HepG2 (cell line): ENCODE measurements at places on chromosomes 6 and 20. TPM values are rescaled to one million over a fixed set of nuclear protein-coding genes. Genes with fewer than 3 reads are reported as not detected.

DNA sequence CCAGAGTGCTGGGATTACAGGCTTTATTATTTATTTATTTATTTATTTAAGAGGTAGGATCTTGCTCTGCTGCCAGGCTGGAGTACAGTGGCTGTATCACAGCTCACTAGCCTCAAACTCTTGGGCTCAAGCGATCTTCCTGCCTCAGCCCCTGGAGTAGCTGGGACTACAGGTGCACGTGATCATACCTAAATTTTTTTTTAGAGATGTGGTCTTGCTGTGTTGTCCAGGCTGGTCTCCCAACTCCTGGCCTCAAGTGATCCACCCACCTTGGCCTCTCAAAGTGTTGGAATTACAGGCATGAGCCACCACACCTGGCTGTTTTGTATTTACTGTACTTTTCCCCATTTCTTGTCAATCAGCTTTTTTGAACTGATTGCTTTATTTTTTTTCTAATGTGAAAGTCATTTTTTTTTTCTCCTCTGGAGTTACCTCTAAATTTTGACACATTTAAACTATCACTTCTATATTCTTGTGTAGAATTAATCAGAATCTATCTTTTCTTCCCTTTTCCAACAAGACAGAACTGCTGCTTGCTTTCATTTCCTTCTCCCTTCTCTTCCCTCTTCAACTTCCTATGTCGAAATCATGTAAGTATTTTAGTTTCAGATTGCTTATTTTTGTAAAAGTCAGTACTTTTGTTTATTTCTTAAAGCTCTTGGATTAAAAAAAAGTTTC, 12.0 kb downstream of the PANK2 start:
- H3K4me3 ChIP-seq: no peak overlapping the region
- H3K36me3 ChIP-seq: peaks cover 5% of the 10 kb centered on the region; the same call in 1 of the 2 replicates
- no peak overlapping the region for H3K27ac ChIP-seq
- H3K4me1 ChIP-seq: peaks cover 86% of the 10 kb centered on the region
- H3K27me3 ChIP-seq: no peaks in the 10 kb centered on the region

LINC00237 gene
- not detected in 2 replicates for total RNA-seq

DNA sequence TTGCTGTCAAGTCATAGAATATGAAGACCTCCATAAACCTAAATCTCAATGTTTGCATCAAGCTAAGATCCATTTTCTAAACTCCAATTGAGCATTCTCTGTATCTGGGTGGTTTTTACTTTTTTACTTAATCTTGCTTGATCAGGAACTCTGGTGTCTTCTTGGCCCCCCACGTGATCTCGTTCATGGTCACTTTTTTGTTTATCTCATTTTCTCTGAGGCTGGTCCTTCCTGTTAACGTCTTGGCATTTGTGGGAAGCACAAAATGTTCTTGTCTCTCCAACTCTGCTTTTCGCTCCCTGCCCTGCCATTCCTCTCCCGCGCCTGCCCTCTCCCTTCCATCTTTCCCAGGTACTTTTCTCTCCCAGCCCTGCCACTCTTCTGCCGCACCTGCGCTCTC, 14.0 kb upstream of the MAPRE1 start:
- DNase-seq: no peak
- no peak overlapping the region for H3K27ac ChIP-seq
- no peak overlapping the region for H3K4me3 ChIP-seq

DNA sequence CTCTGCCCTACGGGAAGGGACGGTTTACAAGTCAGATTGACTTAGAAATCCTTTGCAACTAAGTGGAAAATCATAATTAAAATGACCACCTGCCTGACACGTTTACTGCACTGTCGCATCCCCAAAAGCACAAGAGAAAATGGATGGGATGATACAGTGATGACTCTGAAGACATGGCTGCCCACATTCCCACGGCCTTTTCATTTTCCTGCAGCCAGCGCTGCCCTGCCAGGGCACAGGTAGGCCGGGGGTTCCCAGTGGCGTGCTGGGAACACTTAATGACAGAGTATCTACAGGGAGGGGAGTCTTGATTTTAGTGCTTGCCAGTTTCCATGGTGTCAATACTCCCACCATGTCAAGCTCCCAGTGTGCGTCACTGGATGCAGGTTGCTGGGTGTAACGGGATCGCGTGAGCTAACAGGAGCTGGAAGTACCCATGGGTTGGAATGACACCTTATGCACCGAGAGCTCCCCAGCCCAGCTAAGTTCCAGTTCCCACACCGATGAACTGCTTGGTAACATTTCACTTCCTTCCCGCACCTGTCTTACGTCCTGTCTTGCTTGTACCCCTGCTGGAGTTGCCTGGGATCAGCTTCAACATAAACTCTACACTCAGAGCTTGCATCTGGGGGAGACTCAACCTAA, 129.0 kb downstream of the ANKRD60 start:
- peaks cover 2% of the 10 kb centered on the region; the same call in 1 of the 2 replicates for H3K27me3 ChIP-seq
- H3K36me3 ChIP-seq: no peaks in the 10 kb centered on the region
- H3K4me1 ChIP-seq: no peaks in the 10 kb centered on the region
- no peak overlapping the region for H3K27ac ChIP-seq

TSPO2 gene
- total RNA-seq: not detected in 2 replicates

SNAP91 gene
- total RNA-seq: not detected in 2 replicates

DNA sequence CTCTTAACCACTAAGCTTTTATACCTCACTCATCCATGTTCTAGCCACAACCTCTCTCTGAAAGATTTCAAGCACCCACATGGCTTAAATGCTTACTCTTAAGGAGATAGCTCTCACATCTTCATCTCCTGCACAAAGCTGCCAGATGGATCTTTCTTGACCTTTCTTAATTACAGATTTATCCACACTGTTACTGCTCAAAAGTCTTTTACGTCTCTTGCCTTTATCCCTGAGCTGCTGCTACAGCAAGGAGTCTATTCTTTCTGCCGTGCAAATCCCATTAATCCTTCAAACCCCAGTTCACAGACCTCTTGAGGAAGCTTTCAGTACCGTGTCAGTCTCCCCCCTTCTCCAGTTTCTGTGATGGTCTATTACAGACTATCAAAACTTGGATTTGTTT, 54.6 kb downstream of the B4GALT5 start:
- H3K4me1 ChIP-seq: peaks cover 70% of the 10 kb centered on the region
- DNase-seq: no peak
- H3K27me3 ChIP-seq: no peaks in the 10 kb centered on the region
- no peak overlapping the region for H3K27ac ChIP-seq
- H3K4me3 ChIP-seq: no peak overlapping the region

RNF39 gene
- total RNA-seq: 0.13 TPM in 2 replicates

DNA sequence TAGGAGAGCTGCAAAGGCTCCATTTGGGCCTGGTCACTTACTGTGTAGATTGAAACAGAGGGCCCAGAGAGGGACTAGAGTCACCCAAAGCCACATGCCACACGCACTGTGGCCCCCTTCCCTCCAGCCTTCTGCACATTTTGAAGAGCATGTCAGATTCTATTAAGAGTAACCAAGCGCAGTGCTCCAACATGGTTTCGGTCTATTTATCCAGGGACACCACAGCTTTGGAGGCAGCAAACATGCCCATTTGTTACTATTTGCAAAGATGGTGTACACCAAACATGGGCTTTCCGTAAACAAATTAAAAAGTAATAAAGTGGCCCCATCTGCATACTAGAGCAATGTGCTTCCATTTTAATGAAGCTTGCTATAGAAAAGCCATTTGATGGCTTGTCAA, 43.7 kb upstream of the CCDC167 start:
- H3K4me1 ChIP-seq: no peaks in the 10 kb centered on the region
- H3K4me3 ChIP-seq: no peak overlapping the region
- 0 out of 2 replicates have a peak, but pooled peaks cover 1% of the 10 kb centered on the region for H3K27me3 ChIP-seq
- no peak for DNase-seq
- H3K27ac ChIP-seq: no peak overlapping the region

CAGE1 gene
- 0.15 TPM in 1 of 2 replicates, not detected in the other for total RNA-seq
